Right forelimb (tissue), 1 donor: ENCODE measurements at places on chromosomes 16 and 17.

GRCh38 chr17:3506054-3506453 lies 30.3 kb downstream of the ASPA start:
- no peak for DNase-seq

DNA sequence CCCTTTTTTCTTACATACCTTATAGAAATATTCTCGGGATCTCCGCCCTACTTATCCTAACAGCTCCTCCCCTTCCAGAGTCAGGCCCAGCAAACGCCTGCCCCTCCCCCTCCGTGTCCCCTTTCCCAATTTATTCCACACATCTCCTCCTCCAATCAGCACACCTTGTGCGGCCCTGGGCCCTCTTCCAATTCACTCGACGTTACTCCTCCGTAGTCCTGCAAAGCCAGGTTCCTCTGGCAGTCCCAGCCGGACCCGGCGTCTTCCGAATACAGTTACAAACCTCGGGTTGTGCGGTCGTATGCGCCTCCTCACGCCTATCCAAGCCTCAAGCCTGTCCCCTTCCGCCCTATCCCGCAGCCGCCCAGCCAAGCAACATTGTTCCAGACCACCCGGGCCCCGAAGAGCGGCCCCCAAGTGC lies 677 bp downstream of the CBX1 start:
- DNase-seq: peak; percentile 83

GRCh38 chr16:78237841-78238240 lies 138.4 kb downstream of the WWOX start:
- DNase-seq: no peak

DNA sequence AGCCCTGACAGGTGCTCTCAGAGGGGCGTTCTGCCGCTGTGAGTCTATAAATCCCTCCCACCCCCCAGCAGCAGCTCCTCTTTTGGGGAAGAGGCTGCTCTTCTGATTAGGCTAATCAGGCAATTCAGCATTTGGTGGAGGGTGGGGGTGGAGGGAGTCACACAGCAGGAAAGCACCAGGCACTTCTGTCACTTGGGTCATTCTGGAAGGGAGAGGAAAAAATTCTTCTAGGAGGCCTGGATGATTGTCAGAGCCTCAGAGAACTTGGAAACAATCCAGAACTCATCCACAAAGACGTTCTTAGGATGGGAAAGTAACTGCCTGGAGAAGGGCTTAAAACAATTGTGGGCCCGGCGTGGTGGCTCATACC lies 7.3 kb upstream of the SSTR2 start:
- DNase-seq: no peak

DNA sequence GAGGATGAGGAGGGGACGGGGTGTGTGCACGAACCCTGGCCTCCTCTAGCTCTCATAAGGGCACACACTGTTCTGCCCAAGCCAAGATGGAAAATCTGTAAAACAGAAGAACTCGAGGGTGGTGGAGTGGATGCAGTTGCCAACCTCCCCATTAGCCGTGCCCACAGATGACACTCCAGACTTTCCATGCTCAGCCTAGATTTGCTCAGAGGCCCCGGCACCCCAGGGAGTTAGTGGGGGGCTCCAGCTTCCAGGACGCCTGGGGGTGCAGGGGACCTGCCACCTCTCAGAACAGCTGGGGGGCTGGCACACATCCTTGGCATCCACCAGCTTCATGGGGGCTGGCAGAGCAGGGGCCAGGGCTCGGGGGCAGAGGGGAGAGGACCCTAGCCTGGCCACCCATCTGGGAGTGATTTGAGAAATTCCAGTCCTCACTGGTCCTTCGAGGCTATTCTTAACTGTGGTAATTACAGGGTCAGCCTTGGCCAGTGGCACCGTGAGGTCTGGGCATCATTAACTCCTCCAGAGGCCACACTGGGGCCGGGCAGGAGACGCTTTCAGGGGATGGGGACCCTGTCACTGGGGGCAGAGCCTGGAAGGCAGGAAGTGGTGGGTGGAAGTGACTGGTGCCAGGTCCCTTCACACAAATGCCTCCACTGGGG lies 14.3 kb downstream of the VASN start:
- peak; percentile 76 for DNase-seq

DNA sequence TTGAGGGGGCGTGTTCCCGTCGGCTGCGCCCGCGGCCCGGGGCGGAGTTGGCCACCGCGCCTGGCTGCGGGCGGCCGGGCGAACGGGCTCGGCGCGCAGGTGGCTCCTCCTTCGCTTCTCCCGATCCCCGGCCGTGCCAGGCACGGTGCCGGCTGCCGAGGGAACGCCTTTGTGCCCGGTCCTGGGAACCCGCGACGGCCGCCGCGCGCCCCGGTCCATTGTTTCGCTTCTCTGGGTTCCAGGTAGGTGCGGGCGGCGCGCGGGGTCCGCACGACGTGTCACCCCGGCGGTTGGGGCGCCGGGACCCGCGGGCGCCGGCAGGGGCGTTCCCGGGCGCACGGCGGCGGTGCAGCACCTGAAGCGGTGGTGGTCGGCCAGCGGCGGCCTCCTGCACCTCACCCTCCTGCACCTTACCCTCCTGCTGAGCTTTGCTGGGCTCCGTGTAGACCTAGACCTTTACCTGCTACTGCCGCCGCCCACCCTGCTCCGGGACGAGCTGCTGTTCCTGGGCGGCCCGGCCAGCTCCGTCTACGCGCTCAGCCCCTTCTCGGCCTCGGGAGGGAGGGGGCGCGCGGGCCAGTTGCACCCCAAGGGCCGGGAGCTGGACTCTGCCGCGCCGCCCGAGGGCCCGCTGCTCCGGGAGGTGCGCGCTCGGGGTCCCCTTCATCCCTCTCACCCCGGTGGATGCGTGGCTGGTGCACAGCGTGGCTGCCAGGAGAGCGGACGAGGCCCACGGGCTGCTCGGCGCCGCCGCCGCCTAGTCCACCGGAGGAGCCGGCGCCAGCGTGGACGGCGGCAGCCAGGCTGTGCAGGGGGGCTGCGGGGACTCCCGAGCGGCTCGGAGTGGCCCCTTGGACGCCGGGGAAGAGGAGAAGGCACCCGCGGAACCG lies 99.9 kb downstream of the EFCAB13 start:
- peak; percentile 50 for DNase-seq

GRCh38 chr17:80790021-80790765 lies 201.4 kb upstream of the CHMP6 start:
- DNase-seq: no peak

GRCh38 chr17:1629504-1630310 lies 1.1 kb upstream of the SLC43A2 start:
- DNase-seq: peak; percentile 61

- DNase-seq: no peak
Observed at GRCh38 chr16:66486773-66487579, 59.9 kb downstream of the BEAN1 start.

GRCh38 chr17:11029791-11030190 lies 191.9 kb upstream of the PIRT start:
- DNase-seq: no peak

- DNase-seq: peak; percentile 79
Observed at GRCh38 chr17:39174920-39175694, 9.1 kb upstream of the ARL5C start.

- no peak for DNase-seq
Observed at GRCh38 chr17:51921500-51921899, 237.0 kb downstream of the CA10 start.

GRCh38 chr17:71975331-71975801 lies 145.5 kb upstream of the SOX9 start:
- DNase-seq: peak; percentile 91

- DNase-seq: no peak
Observed at GRCh38 chr16:79712276-79712675, 111.7 kb upstream of the MAF start.

GRCh38 chr17:6786618-6787017 lies 10.6 kb downstream of the FBXO39 start:
- no peak for DNase-seq

DNA sequence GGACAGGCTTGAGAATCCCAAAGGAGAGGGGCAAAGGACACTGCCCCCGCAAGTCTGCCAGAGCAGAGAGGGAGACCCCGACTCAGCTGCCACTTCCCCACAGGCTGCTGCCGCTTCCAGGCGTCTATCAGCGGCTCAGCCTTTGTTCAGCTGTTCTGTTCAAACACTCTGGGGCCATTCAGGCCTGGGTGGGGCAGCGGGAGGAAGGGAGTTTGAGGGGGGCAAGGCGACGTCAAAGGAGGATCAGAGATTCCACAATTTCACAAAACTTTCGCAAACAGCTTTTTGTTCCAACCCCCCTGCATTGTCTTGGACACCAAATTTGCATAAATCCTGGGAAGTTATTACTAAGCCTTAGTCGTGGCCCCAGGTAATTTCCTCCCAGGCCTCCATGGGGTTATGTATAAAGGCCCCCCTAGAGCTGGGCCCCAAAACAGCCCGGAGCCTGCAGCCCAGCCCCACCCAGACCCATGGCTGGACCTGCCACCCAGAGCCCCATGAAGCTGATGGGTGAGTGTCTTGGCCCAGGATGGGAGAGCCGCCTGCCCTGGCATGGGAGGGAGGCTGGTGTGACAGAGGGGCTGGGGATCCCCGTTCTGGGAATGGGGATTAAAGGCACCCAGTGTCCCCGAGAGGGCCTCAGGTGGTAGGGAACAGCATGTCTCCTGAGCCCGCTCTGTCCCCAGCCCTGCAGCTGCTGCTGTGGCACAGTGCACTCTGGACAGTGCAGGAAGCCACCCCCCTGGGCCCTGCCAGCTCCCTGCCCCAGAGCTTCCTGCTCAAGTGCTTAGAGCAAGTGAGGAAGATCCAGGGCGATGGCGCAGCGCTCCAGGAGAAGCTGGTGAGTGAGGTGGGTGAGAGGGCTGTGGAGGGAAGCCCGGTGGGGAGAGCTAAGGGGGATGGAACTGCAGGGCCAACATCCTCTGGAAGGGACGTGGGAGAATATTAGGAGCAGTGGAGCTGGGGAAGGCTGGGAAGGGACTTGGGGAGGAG lies at the start of gene CSF3:
Gene CSF3, plus strand, starts transcription at position 436 of the 993 bp plus-strand sequence. Its CDS starts 35 bp downstream, at position 471.
- DNase-seq: peak; percentile 53

DNA sequence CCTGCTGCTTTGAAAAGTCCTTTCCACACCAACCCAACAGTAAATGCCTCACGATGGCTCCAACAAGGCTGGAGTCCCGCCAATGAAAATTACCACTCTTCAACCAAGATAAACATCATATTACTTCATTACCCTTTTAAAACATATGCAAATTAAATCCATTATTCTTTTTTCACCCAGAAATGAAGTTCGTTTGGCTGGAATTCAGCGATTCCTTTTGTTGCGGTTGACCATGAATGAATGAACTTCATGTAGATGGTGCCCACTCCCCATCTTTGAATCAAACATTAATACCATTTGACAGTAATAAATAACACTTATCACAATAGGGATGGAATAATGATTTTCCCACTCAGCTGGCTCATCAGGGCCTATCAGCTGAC lies 211.5 kb upstream of the TOX3 start:
- no peak for DNase-seq

GRCh38 chr16:71479420-71479819 lies 9.7 kb downstream of the ZNF19 start:
- no peak for DNase-seq

- DNase-seq: peak; percentile 76
Observed at GRCh38 chr16:29806641-29807425, 504 bp downstream of the MAZ start.

- no peak for DNase-seq
Observed at GRCh38 chr17:19979917-19980770, 2.5 kb upstream of the AKAP10 start.

DNA sequence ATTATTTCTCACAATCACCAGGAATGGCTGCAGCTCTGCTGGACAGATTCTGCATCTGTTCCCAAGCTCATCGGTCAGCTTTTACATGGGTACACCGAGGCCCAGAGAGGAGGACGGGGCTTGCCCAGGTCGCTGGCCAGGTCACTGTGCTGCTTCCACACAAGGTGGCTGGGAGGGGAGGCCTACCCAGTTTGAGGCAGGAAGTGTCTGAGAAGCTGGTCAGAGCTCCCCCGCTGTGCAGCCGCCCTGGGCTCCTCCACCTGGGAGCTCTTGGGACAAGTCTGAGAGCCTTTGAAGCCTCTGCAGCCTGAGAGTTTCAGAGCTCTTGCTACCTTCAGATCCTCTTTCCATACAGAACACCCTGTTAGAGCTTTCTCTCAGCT lies 143.3 kb downstream of the CLEC16A start:
- no peak for DNase-seq

GRCh38 chr17:40485851-40486521 lies 15.4 kb downstream of the TNS4 start:
- no peak for DNase-seq

DNA sequence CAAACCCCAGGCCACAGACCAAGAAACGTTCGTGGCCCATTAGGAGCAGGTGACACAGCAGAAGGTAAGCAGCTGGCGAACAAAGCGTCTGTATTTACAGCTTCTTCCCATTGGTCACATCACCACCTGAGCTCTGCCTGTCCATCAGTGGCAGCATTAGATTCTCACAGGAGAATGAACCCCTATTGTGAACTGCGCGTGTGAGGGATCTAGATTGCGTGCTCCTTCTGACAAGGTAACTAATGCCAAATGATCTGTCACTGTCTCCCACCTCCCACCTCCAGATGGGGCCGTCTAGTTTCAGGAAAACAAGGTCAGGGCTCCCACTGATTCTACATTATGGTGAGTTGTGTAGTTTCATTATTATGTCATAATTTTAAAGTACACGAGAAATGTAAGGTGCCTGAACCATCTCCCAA lies 186.3 kb downstream of the CPPED1 start:
- DNase-seq: no peak

GRCh38 chr16:52422307-52422706 lies 124.6 kb downstream of the TOX3 start:
- DNase-seq: no peak

DNA sequence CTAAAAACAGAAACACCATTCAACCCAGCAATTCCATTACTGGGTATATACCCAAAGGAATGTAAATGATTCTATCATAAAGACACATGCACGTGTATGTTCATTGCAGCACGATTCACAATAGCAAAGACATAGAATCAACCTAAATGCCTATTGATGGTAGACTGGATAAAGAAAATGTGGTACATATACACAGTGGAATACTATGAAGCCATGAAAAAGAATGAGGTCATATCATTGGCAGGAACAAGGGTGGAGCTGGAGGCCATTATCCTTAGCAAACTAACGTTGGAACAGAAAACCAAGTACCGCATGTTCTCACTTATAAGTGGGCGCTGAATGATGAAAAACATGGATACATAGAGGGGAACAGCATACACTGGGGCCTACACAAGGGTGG lies 77.2 kb upstream of the MYOCD start:
- no peak for DNase-seq
